NCI-H1694 treated with DMSO at 0.1 percent for 48 hours (cell line): ENCODE measurements at places on chromosomes 5 and 9.

DNA sequence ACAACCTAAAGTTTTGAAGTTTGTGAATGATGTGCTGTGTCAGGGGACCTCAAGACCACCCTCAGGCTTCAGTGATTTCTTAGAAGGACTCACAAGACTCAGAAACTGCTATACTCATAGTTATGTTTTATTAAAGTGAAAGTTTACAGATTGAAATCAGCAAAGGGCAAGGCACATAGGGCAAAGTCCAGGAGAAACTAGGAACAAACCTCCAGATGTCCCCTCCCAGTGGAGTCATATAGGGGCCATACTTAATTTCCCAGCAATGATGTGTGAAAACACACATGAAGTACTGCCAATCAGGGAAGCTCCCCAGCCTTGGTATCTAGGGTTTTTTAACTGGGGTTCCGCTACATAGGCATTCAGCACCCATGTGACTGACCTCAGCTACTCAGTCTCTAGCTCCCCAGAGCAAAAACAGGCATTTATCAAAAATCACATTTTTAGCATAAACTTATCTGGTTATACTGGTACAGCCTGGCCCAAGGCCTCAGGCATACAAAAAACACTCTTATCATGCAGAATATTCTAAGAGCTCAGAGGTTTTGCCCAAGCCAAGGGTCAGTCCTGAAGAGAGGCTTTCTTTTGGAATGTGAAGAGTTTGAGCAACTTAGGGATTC is 74.7 kb upstream of the ANKRD55 start:
- DNase-seq = no peak

DNA sequence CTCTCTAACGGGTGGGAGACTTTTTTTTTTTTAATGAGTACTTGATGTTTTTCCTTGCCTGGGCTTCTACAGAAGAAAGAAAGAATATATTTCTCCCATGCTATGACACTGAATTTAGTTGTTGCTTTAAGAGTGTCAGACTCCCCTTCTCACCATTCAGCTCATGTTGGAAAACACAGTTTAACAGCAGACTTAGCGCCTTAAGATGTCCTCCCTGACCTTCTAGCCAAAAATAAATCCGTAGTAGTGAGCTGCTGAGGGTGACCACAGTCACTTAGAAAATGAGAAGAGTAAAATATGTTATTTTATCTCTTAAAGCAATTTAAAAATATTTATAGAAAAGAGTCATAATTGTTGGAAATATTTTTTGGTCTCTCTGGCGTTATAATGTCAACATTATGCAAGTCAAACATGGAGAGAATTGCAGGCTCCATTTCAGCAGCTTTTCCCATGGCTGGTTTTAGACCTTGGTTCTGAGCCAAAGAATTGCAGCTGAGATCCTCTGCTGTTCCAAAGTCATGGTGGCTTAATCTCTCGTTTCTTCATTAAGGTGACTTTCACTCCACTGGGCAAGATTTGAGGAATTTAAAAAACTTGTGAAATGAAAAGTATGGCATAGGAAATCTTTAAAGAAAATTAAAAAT is 143.5 kb downstream of the GHR start:
- no peak for DNase-seq

DNA sequence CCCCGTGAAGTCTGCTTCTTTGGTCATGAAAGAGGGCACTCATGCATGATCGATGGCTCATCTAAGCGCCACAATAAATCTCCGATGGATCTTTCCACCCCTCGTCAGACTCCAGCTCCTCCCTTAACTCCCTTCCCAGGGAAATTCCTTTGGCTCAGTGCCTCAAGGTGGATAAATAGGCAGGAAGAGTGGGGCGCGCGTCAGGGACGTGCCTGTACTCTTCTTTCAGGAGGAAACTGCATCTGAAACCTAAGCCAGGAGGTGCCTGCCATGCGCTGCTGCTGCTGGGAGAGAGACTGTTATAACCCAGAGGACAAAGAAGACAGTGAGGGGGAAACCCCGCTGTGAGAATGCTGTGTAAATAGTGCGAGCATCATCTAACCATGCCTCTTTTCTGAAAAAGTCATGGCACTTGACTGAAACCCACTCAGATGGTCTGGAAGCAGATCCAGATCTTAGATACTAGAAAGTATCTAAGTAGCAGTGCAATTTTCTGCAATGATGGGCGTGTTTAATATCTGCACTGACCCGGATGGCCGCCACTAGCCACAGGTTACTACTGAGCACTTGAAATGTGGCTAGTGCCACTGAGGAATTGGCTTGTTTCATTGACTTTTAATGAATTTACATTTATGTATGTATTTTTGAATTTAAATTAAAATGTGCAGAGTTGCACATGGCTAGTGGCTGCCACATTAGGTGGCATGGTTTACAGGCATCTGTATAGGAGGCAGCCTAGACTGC is 120.3 kb upstream of the BASP1 start:
- DNase-seq = no peak

- DNase-seq = no peak
Observed at GRCh38 chr5:55572020-55572419, 37.3 kb upstream of the PLPP1 start.

GRCh38 chr5:82356808-82357671 is 78.9 kb upstream of the RPS23 start:
- DNase-seq = no peak
